ENCODE measurements at places on chromosomes 11 and 22.
A peak's percentile ranks its signal among the peaks of the same experiment; 100 is the strongest.

- no peak for DNase-seq
Observed at GRCh38 chr11:115144914-115145313, 359.3 kb downstream of the CADM1 start.

GRCh38 chr22:27139935-27140511 lies 482.6 kb downstream of the MIAT start:
- peak; percentile 87 for DNase-seq

- no peak for DNase-seq
Observed at GRCh38 chr11:18221274-18221876, 15.2 kb downstream of the SAA4 start.

- DNase-seq = no peak
Observed at GRCh38 chr22:19889951-19890350, 35.3 kb upstream of the GNB1L start.

- no peak for DNase-seq
Observed at GRCh38 chr22:48868554-48868953, 959.1 kb downstream of the BRD1 start.

- DNase-seq = no peak
Observed at GRCh38 chr11:118051611-118052461, 25.0 kb upstream of the TMPRSS4 start.

DNA sequence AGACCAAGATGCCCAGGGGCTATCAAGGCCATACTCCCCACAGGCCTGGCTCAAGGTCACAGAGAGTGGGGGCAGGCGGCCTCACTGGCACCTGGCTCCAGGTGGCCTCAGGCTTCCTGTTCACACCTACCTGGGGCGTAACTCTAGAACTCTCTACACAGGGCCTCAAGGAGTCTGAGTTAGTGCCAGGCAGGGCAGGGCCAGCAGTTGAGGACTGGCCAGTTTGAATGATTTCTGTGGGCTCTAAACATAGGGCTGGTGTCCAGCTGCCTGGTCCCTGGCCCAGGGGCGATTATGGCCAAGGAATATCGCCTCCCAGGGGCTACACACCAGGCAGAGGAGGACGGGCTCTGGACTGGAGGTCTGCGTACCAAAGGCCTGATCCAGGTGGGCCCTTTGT lies 79.2 kb downstream of the WNT7B start:
- no peak for DNase-seq

GRCh38 chr11:27383645-27384044 lies 20.6 kb upstream of the CCDC34 start:
- DNase-seq = no peak

- peak; percentile 98 for DNase-seq
Observed at GRCh38 chr22:37676736-37677492, 1.5 kb downstream of the LGALS1 start.

- DNase-seq = no peak
Observed at GRCh38 chr22:26624803-26625202, 3.0 kb downstream of the CRYBA4 start.

DNA sequence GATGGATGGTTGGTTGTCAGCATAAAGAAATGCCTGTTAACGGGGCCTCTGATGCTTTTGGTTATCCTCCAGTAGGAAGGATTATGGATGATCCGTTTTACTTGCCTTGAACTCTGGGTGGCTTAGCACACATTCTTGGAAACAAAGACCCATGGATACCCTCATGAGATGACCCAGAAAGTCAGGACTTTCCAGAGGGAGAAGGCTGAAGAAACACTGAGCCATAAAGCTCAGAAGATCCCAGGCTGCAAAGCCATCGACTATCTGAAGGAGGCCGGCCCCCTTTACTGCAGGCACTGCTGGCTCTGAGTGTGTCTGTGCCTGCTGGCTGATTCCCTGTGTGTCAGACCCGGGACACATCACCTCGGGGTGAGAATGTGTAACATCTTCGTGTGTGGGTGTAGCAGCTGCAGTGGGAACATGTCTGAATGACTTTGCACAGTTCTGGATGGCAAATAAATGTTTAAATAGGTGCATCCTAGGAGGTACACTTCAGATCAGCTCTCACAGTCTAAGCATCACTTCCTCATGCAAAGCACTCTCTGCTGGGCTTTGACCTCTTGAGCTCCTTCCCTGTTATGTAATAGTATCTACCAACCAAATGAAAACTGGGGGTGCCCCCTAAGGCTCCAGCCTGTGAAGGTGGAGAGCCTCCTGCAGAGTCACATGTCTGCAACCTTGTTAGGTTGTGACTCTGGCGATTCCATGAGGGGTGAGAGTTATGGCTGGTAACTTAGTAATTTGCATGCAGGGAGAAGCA lies 1084.9 kb downstream of the TBC1D22A start:
- no peak for DNase-seq

DNA sequence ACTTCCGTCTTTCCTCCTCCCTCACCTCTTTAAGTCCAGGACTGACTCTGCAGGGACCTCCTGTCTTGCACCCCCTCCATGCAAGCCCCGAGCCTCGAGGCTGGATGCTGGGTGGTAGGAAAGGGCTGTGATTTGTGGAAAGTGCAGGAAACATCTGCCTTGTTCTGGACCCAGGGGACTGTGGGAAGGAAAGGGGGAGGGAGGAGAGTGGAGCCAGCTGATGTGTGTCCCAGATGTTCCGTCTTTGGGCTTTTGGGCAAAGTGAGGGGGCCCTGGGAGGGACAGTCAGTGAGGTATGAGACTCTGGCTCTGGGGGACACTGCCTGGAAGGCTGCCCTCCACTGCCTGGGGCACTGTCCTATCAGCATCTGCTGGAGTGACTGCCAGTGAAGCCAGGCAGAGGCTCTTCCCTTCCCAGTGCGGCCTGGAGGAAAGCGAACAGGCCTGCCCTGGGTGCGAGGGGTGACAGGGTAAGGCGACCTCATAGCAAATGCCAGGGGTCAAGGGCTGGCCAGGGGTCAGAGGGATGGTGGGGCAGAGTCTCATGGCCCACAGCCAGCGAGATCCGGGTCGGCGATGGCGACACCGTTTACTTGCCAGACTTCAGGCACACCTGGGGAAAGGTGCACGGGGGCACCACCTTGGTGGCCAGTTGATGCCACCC lies 1.7 kb downstream of the MRGPRD start:
- DNase-seq = no peak

DNA sequence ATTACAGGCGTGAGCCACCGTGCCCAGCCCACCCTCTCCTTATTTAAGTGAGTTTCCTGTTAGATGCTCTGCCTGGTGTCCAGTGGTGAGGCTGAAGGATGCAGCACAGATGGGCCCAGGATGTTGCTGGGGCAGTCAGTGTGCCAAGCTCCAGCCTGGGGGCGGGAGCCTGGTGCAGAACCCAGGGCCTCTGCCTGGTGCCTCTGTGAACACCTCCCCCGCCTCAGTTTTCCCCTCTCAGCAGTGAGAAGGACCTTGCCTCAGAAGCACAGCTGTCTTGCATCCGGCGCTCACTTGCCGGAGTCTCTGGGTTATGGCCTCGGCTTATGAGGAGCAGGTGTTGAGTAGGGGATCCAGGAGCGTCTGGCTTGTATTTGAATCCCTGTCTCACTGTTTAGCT lies 116.2 kb downstream of the KIAA1671 start:
- DNase-seq = no peak

Measured in choroid plexus epithelial cell (primary cell).